Mucosa of gallbladder (tissue), 1 donor: ENCODE measurements at places on chromosomes 12 and 14. TPM values are rescaled to one million over a fixed set of nuclear protein-coding genes. Genes with fewer than 3 reads are reported as not detected.

The GLIPR1L1 gene
- not detected for total RNA-seq

The MYF6 gene
- not detected for total RNA-seq

The RARG gene
- total RNA-seq, result 41.8 TPM

The PRIMA1 gene
- 5.0 TPM for total RNA-seq

The PRKCH gene
- 28.5 TPM for total RNA-seq

The TSPAN8 gene
- total RNA-seq, result 345 TPM

The PZP gene
- total RNA-seq, result 0.12 TPM

The GALNT8 gene
- total RNA-seq, result 0.43 TPM

The SELPLG gene
- 22.4 TPM for total RNA-seq

The KRT5 gene
- not detected for total RNA-seq

The PLXNC1 gene
- 17.6 TPM for total RNA-seq
